ENCODE measurements at places on chromosomes 16 and 17.

- no peak for DNase-seq
Measured at GRCh38 chr17:15920758-15921239, 24.1 kb upstream of the ADORA2B start.

GRCh38 chr16:3950343-3951193 is 70.1 kb upstream of the CREBBP start:
- DNase-seq, result no peak

DNA sequence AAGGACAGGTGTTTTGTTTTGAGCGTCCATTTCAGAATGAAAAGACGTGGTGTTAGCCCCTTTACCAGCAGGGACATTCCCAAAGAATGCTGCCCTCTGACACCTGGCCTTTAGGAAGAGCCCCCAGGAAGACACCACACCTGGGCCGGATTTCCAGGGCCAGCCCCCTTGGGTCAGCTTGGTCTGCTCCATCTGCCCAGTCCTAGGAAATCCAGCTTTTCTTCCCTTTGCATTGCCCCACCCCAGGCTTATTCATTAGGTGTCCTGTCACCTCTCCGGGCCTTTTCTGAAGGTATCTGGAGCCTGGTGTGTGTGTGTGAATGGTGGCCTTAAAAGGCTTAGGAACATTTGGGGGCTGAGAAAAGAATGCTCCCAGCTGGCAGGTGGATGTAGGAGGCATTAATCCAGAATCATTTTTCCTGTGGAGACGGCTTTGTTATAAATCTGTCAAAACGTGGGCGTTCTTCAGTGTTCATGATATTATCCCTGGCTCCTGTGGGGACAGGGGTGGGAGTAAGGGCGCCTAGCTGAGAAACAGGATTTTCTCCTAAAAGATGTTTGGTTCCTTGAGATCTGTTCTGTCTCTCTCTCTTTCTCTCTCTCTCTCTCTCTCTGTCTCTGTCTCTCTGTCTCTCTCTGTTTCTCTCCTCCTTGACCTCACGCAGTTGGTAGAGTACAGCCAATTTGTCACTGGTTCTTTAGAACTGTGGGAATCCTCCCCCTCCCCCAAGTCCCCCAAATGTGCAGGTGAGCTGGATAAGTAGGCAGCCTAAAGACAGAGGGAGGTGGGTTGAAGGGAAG is 84.0 kb downstream of the NTN1 start:
- DNase-seq, result no peak

DNA sequence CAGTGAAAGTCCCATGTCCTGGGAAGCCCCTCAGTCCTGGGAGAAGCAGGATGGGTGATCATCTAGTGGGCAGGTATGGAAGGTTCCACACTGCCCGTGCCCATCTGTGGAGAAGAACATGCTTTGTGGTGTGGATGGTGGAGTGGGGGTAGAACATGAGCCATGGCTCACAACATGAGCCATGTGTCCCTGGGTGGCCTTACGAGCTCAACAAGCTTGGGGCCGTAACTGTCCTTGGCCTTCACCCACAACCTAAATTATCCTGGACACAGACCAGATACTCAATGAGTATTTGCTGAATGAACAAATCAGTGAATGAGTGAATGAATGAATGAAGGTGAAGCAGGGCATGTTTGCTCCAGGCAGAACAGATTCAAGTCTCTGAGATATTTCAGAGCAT is 13.5 kb downstream of the SOX8 start:
- no peak for DNase-seq

GRCh38 chr16:54351171-54351570 is 64.6 kb upstream of the IRX3 start:
- DNase-seq, result no peak

- DNase-seq, result no peak
Measured at GRCh38 chr16:89237733-89238132, 20.2 kb downstream of the ZNF778 start.

- DNase-seq, result no peak
Measured at GRCh38 chr17:60388742-60389141, 3.2 kb downstream of the USP32 start.

DNA sequence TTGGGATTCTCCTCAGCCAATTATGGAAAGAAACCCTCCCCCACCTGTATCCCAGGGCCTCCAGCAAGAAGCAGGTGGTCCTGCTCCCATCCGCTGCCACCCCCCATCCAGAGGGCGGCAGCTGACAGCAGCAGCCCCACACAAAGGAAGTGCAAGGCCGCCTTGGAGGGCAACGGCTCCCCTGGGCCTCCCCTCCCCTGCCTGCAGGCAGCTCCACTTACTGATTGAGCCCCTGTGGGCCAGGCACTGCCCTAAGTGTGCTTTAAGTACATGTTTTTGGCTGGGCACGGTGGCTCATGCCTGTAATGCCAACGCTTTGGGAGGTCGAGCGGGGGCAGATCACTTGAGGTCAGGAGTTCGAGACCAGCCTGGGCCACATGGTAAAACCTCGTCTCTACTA is 257.6 kb downstream of the PARN start:
- no peak for DNase-seq

GRCh38 chr16:35192993-35193392 is 1733.6 kb downstream of the TP53TG3F start:
- no peak for DNase-seq

DNA sequence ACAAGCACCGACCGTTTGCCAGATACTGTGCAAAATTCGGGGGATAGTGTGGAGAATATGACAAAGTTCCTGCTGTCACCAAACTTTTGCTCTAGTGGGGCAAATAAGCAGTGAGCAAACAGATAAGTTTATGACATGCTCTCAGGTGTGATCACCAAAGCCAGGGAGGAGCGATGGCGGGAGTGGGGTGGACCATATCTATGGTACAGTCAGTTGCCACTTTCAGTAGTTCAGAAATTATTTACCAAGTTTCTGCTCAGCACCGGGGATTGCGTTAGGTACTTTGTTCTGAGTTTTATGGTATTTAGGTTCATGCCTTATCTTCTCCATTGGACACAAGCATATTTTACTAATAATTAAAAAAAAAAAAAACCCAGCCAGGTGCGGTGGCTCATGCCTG is 11.9 kb downstream of the MSI2 start:
- DNase-seq, result no peak

GRCh38 chr17:58974354-58974753 is 132.3 kb downstream of the TRIM37 start:
- DNase-seq, result no peak

DNA sequence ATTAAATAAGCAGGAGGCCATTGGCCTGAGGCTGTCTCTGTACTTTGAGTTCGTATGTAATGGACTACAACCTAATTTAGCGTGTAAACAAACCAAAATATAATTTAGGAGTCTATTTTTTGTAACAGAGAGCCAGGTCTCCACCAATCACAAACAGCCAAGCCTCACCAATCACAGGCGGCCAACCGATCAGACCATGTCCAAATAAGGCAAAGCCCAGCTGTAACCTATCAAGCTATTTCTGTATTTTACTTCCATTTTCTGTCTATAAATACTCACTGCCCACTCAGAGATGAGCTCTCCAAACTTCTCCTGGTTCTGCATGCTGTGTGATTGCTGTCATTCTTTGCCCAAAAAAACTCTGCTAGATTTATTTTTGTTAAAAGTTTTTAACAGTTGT is 322.7 kb downstream of the NPIPA8 start:
- DNase-seq, result no peak

GRCh38 chr16:17053536-17054160 is 417.1 kb downstream of the XYLT1 start:
- DNase-seq, result no peak

GRCh38 chr17:74049167-74049966 is 154.1 kb upstream of the RPL38 start:
- DNase-seq, result no peak

- DNase-seq, result no peak
Measured at GRCh38 chr17:78781893-78782304, at the start of gene CYTH1. CYTH1 (minus strand) TSS chr17:78782273; CDS start chr17:78782223, 50 bp downstream.

DNA sequence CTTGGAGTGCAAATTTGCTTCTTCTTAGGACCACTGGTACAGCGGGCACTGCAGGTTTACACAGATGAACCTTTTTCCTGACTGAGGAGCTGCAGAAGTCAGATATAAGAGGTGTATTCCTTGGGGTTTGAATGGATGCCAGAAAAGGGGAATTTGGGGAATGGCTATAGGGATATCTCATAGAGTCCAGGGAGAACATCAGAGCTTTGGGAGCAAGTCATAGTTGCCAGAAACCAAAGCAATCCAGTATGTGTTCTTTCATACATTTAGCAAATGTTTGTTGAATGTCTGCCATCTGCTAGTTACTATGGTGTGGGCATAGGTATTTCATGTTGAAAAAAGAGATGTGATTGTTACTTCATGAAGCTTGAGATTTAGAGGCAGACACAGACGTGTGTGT is 46.8 kb downstream of the MAP2K4 start:
- no peak for DNase-seq

GRCh38 chr17:2468270-2468669 is 43.4 kb downstream of the METTL16 start:
- no peak for DNase-seq

DNA sequence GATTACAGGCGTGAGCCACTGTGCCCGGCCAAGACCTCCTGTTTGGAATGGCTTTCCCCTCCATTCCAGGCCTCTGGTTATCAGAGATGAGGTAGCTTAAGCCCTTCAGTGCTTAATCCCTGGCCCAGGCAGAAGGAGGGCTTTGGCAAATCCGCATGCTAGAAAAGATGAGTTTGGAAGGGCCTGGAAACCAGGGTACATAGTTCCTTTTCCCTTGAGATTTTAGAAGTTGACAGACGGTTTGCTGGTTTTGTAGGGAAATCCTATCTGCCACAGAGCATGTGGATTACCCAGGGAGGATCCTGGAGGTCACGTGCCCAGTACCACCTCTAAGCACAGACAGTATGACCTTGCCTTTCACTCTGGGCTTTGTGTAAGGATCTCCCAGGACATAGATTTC is 114.7 kb upstream of the CACNG3 start:
- no peak for DNase-seq

- DNase-seq, result no peak
Measured at GRCh38 chr16:82265809-82266208, 95.8 kb upstream of the MPHOSPH6 start.

GRCh38 chr16:22190081-22190775 is 15.8 kb upstream of the EEF2K start:
- peak; percentile 100 for DNase-seq
